ENCODE measurements at places on chromosomes 11 and 22.
A peak's percentile ranks its signal among the peaks of the same experiment; 100 is the strongest.

GRCh38 chr11:68328374-68329091 is 16.1 kb downstream of the LRP5 start:
- DNase-seq, result peak; percentile 41

- peak; percentile 54 for DNase-seq
Observed at GRCh38 chr11:100855466-100856067, 168.5 kb downstream of the ARHGAP42 start.

GRCh38 chr22:49170053-49170452 is 657.6 kb downstream of the BRD1 start:
- DNase-seq, result no peak

DNA sequence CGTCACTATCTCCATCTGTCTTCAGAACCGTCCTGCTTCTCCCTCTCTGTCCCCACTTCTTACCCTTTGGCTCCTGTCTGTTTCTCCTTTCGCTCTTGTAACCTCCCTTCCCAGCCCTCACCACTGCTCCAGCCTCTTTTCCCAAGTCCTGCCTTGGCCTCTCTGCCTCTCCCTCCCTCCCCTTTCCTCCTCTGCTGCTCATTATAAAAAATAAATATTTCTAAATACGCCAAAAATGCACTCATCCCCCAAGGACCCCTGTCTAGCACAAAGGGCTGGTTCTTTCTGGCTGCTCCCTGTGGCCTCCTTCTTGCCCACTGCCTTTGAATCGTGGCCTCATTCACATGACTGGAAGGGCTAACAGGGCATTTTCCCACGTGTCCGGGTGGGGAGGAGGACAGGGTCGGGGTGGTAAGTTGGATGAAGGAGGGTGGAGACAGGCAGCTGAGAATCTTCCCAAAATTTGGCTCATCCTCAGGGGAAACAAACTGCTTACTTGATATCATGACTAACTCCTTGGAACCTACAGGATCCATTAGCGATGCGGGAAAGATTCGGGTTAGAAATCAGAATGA is 26.4 kb upstream of the OAF start:
- no peak for DNase-seq

- no peak for DNase-seq
Observed at GRCh38 chr11:62145261-62145871, 21.6 kb downstream of the INCENP start.
